ENCODE measurements at places on chromosomes 1 and 21. TPM values are rescaled to one million over a fixed set of nuclear protein-coding genes. Genes with fewer than 3 reads are reported as not detected.

DNA sequence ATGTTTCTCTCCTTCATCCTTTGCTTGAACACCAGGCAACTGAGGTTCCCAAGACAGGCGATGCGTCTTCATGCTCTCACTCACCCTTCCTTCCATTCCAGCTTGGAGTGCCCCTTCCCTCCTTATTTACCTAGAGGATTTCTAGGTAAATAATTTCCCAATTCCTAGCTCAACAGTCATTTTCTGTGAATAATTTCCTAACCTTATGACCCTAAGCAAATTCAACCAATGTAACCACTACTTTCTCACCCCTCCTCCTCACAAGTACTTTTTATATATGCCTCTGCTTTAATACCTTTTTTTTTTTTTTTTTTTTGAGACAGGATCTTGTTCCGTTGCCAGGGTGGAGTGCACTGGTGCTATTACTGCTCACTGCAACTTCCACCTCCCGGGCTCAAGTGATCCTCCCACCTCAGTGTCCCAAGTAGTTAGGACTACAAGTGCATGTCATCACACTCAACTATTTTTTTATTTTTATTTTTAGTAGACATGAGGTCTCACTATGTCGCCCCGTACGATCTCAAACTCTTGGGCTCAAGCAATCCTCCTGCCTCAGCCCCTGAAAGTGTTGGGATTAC lies 86.7 kb downstream of the USP24 start:
- H3K4me1 ChIP-seq = no peaks in the 10 kb centered on the region
- DNase-seq = no peak
- H3K36me3 ChIP-seq = no peaks in the 10 kb centered on the region
- H3K27me3 ChIP-seq = no peaks in the 10 kb centered on the region
- H3K4me3 ChIP-seq = no peak overlapping the region

- H3K27me3 ChIP-seq = no peaks in the 10 kb centered on the region
- no peak overlapping the region for H3K27ac ChIP-seq
- no peak overlapping the region for H3K4me3 ChIP-seq
- no peak for DNase-seq
- H3K4me1 ChIP-seq = no peaks in the 10 kb centered on the region
Measured at GRCh38 chr1:210490781-210491180, 162.1 kb downstream of the HHAT start.

- no peak for DNase-seq
- no peaks in the 10 kb centered on the region for H3K4me1 ChIP-seq
- no peak overlapping the region for H3K27ac ChIP-seq
- H3K36me3 ChIP-seq = no peaks in the 10 kb centered on the region
Measured at GRCh38 chr1:73611681-73612080, 586.3 kb downstream of the LRRIQ3 start.

DNA sequence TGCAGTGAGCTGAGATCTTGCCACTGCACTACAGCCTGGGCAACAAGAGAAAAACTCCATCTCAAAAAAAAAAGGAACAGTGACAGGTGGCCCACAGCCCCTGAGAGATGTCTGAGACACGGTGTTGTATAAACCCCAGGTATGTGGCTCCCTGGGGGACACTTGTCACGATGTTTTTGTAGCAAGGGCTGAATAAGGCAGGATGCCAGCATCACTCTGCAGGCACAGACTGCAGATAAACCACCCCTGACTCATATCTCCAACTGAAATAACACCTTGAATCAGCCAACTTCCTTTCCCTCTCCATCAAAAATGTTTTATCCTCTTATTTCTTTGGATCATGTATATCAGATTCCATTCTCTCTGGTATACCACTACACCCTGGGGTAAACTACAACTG lies 52.5 kb downstream of the NMNAT2 start:
- no peak overlapping the region for H3K4me3 ChIP-seq
- H3K27me3 ChIP-seq = no peaks in the 10 kb centered on the region
- no peaks in the 10 kb centered on the region for H3K36me3 ChIP-seq
- H3K27ac ChIP-seq = no peak overlapping the region
- DNase-seq = no peak

DNA sequence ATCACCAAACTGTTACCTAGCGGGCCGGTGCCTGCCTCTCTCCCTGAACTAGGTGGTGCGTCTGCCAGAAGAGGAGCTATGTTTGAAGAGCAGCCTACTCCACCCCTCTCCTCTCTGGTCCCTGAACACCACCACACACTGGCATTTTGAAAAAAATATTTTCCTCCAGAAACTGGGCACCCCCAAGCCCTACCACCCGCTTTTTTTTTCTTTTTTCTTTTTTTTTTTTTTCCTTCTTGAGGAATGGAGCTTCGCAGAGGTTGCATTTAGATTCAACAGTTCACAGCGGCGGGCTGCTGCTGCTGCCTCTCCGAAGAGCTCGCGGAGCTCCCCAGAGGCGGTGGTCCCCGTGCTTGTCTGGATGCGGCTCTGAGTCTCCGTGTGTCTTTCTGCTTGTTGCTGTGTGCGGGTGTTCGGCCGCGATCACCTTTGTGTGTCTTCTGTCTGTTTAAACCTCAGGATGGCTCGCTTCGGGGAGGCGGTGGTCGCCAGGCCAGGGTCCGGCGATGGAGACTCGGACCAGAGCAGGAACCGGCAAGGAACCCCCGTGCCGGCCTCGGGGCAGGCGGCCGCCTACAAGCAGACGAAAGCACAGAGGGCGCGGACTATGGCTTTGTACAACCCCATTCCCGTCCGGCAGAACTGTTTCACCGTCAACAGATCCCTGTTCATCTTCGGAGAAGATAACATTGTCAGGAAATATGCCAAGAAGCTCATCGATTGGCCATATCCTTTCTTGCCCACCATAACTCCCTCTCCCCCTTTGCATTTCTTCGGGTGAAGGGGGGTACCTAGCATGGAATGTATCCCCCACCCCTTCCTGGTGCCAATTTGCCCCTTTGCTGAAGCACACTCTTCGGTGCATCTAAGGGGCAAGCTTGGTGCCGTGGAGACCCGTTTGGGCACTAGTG lies at the start of gene CACNA1E:
Gene CACNA1E (plus strand): TSS at position 233 of the 911 bp plus-strand sequence. CDS start 228 bp downstream, at position 461.
- no peak within 1 kb of the TSS for H3K4me3 ChIP-seq
- H3K36me3 ChIP-seq = no peaks in the 10 kb centered on the region
- no peak for DNase-seq
- no peak within 1 kb of the TSS for H3K27ac ChIP-seq
- H3K4me1 ChIP-seq = peaks cover 11% of the 10 kb centered on the region

GRCh38 chr1:169240449-169241232 lies 127.0 kb downstream of the NME7 start:
- peak overlapping the region; percentile 78 for H3K27ac ChIP-seq
- H3K36me3 ChIP-seq = no peaks in the 10 kb centered on the region
- H3K4me3 ChIP-seq = no peak overlapping the region
- no peaks in the 10 kb centered on the region for H3K4me1 ChIP-seq

GRCh38 chr1:43206600-43207228 lies 34.6 kb downstream of the CFAP57 start:
- no peak overlapping the region for H3K27ac ChIP-seq
- no peak for DNase-seq
- H3K4me1 ChIP-seq = no peaks in the 10 kb centered on the region

DNA sequence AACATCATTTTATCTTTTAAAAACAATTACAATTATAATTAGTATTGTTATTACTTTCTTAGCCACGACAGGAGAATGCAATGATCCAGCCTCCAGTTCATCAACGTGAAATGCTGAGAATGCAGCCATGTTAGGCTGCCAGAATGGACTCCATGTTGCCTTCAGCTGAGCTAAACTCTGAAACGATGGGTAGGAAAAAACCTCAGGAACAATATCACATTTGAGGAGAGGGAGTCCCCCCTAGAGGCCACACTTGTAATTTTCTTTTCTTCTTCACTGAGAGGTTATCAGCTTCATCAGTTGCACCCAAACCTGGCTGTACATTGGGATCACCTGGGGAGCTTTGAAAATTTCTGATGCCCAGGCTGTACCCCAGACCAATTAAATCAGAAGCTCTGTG lies 34.6 kb upstream of the DNAH14 start:
- no peak overlapping the region for H3K4me3 ChIP-seq
- DNase-seq = no peak
- H3K36me3 ChIP-seq = no peaks in the 10 kb centered on the region
- H3K4me1 ChIP-seq = no peaks in the 10 kb centered on the region

- DNase-seq = peak; percentile 60
- peak overlapping the region; percentile 91 for H3K27ac ChIP-seq
- H3K27me3 ChIP-seq = no peaks in the 10 kb centered on the region
- no peaks in the 10 kb centered on the region for H3K36me3 ChIP-seq
- no peak overlapping the region for H3K4me3 ChIP-seq
Measured at GRCh38 chr1:204438628-204439027, 27.0 kb upstream of the PPP1R15B start.

- H3K4me3 ChIP-seq = no peak overlapping the region
- DNase-seq = peak; percentile 78
Measured at GRCh38 chr1:43563876-43564539, 33.3 kb downstream of the PTPRF start.

DNA sequence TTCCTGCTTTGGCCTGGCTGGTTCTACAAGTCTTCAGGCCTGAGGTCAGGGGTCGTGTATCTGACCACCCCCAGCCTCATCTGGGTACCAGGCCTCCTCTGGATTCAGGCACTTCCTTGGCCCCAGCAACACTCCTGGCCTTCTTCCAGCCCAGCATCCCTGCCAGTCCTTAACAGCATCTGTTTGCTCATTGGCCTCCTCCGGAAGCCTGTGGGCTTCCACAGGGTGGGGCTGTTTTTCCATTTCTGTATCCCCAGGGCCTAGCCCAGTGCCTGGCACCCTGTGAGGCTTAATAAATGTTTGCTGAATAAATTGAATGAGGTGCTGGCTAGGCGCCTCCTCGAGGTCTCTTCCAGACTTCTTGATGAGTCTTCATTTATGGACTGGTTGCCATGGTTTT lies 21.5 kb upstream of the GPR37L1 start:
- DNase-seq = no peak
- no peaks in the 10 kb centered on the region for H3K27me3 ChIP-seq
- H3K36me3 ChIP-seq = no peaks in the 10 kb centered on the region
- no peaks in the 10 kb centered on the region for H3K4me1 ChIP-seq
- H3K4me3 ChIP-seq = no peak overlapping the region

DNA sequence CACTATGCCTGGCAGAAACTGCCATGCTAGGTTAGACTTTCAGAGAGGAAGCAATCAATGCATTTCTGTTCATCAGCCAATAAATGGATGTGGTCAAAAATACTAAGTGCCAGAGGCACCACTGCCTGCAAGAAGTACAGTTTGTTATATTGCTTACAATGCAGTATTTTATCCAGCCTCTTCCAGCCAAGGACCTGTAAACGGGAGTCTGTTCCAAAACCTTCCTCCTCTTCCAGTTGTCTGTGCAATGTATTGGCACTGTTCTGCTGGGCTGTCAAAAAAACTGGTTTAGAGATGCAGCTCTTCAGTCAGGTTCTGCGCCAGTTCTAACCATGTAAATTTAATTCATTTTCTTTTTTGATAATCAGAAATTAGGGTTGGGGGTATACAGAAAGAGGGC lies 175.7 kb downstream of the EIF4G3 start:
- H3K4me3 ChIP-seq = no peak overlapping the region
- no peaks in the 10 kb centered on the region for H3K36me3 ChIP-seq
- H3K27ac ChIP-seq = no peak overlapping the region
- H3K4me1 ChIP-seq = no peaks in the 10 kb centered on the region

DNA sequence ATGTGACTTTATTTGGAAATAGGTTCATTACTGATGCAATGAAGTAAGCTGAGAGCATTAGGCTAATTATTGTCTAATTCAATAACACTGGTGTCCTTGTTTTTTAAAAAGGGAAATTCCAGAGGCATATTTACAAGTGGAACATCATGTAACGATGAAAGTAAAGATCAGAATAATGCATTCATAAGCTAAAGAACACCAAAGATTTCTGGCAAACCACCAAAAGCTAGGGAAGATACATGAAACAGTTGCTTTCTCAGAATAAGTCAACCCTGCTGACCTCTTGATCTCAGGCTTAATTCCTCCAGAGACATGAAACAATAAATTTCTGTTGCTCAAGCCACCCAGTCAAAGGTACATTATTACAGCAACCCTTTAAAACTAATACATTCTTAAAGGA lies 20.3 kb upstream of the IFI16 start:
- no peak overlapping the region for H3K4me3 ChIP-seq
- H3K27ac ChIP-seq = no peak overlapping the region
- no peaks in the 10 kb centered on the region for H3K27me3 ChIP-seq
- H3K36me3 ChIP-seq = no peaks in the 10 kb centered on the region

GRCh38 chr1:77906019-77906545 lies 17.7 kb downstream of the NEXN start:
- H3K36me3 ChIP-seq = no peaks in the 10 kb centered on the region
- H3K4me1 ChIP-seq = no peaks in the 10 kb centered on the region
- H3K4me3 ChIP-seq = no peak overlapping the region
- no peak for DNase-seq
- H3K27me3 ChIP-seq = no peaks in the 10 kb centered on the region
- H3K27ac ChIP-seq = no peak overlapping the region

DNA sequence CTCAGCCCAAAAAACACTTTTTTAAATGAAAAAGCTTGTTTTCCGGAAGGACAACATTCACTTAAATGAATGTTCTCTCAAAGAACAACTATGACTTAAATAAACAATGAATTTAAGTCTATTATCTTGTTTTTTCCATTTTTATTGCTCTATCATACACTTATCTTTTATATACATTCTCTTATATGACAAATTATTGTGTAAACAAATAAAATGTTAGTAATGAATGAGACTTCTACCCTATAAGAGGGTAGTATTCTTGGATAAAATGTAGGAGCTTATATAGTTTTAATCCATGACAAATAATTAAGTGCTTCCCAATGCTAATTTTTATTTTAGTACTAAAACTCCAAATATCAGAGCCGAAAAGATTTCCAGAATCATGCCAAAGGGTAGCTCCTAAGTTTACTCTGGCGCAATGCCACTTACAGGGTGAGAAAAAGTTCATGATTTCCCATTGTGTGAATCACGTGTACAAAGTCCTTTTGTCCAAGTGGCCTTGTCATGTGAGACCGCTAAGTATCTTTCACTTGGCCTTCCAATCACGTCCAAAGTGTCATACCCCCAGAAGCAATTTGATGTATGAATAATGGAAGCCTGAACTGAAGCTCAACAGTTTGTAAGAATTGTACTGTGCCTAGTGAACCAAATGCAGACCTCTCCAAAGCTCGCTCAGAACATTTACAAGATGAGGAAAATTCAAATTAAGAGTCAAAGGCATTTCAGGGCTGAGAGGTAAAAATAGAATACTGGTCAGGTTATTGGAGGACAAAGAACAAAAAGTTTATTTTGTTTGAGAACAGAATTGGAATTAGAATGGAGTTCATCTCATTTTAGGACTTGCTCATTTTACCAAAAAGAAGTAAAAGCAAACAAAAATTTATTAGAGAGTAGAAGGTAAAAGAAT lies 56.6 kb upstream of the C1orf21 start:
- no peaks in the 10 kb centered on the region for H3K4me1 ChIP-seq
- H3K27ac ChIP-seq = no peak overlapping the region
- H3K36me3 ChIP-seq = no peaks in the 10 kb centered on the region
- no peaks in the 10 kb centered on the region for H3K27me3 ChIP-seq

Gene ELF3
- total RNA-seq = 1.0 TPM

Gene IGSF9
- 6.2 TPM for total RNA-seq

Gene MSH4
- total RNA-seq = 0.26 TPM

Gene PLEKHM2
- total RNA-seq = 22.4 TPM

Gene SLC19A2
- 12.6 TPM for total RNA-seq

Gene NCAM2
- total RNA-seq = 8.7 TPM

Gene ARTN
- total RNA-seq = 2.7 TPM

Gene SLC35D1
- 5.4 TPM for total RNA-seq

Gene NIPAL3
- total RNA-seq = 36.8 TPM

Gene C1QB
- total RNA-seq = 183 TPM

Gene SPRR2D
- total RNA-seq = not detected

Gene HCRTR1
- total RNA-seq = not detected
